ENCODE measurements at places on chromosomes 16 and 17.

GRCh38 chr16:72646615-72647014, 401.3 kb downstream of the ZFHX3 start:
- no peak for DNase-seq

DNA sequence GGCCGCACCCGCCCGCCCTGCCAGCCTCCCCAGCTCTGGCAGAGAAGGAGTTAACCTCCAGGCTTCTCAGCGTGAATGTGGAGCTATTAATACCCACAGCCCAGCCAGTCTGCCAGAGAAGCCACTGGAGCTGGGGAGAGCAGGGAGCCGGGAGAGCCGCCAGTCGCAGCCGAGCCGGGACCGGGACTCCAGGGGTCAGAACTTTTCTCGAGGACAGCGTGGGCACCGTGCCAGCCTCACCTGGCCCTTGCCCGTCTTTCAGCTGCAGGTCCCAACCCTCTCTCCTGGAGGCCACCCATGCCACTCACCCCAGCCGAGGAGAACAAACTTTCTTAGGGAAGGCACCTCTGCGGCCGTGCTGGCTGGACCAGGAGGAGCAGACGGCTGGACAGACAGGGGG, 33.8 kb upstream of the SBK1 start:
- DNase-seq, result no peak

DNA sequence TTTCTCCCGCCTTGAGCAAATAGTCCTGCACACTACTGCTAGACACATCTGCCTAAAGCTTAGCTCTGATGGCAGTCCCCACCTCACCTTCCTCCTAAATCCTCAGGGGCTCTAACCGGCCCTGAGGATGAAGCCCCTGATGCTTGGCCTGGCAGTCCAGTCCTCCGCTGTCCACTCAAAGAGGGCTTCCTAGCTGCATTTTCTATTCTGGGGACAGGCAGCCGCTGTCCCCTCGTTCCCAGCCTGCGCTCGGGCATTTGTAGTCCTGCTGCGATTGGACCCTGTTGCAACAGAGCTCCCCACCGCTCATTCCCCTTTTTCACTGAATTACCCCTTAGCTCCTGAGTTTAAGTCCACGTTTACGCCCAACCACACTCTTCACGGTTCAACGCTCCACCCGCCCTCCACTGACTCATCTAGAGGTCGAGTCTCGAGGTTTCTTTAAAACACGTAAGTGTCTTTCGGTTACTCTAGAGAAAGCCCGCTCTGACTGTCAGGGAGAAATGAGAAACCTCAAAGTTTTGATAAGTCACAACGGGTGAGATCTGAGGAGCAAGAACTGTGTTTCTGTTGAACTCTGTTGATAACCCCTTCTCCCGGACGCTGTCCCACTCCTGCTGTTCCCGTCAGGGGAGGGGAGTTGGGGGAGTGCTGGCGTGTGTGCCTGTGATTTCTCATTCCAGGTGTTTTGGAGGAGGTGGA, 4.5 kb downstream of the CCR7 start:
- DNase-seq, result peak; percentile 79

- DNase-seq, result no peak
Observed at GRCh38 chr16:17647879-17648872, 177.4 kb upstream of the XYLT1 start.

- DNase-seq, result no peak
Observed at GRCh38 chr17:42442196-42442565, 16.5 kb upstream of the ATP6V0A1 start.

DNA sequence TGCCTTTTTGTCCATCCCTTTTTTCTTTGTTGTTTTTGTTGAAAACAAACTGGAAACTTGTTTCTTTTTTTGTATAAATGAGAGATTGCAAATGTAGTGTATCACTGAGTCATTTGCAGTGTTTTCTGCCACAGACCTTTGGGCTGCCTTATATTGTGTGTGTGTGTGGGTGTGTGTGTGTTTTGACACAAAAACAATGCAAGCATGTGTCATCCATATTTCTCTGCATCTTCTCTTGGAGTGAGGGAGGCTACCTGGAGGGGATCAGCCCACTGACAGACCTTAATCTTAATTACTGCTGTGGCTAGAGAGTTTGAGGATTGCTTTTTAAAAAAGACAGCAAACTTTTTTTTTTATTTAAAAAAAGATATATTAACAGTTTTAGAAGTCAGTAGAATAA, 4.9 kb downstream of the SOX9 start:
- no peak for DNase-seq

DNA sequence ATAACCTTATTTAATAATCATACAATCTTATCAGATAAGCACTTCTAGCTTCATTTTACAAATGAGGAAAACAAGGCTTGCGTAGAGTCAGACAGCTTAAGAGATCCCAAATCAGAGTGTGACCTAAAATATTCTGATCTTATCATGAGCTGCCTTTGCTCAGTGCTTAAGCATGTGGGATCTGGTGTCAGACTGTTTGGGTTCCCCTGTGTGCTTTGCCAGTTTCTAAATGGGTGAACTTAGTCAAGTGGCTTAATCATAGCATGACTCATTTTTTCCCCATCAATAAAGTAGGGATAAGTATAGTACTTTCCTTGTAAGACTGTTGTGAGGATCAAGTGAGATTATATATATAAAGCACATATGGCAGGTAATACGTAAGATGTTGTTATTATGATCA, 612.6 kb upstream of the C16orf82 start:
- DNase-seq, result no peak

- DNase-seq, result no peak
Observed at GRCh38 chr16:70646260-70647241, at the start of gene IL34. TSS of gene IL34 (plus strand) at chr16:70646559. CDS start at chr16:70646948, 389 bp downstream.
